ENCODE measurements at places on chromosomes 16 and 17.

DNA sequence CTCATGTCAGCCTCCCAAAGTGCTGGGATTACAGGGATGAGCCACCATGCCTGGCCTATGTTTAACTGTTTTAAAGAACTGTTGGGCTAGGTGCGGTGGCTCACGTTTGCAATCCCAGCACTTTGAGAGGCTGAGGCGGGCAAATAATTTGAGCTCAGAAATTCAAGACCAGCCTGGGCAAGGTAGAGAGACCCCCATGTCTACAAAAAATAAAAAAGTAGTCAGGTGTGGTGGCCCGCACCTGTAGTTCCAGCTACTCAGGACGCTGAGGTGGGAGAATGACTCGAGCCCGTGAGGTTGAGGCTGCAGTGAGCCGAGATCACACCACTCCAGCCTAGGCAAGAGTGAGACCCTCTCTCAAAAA lies 1.9 kb upstream of the ITGAL start:
- no peak for DNase-seq

GRCh38 chr17:44209786-44210341 lies 9.6 kb downstream of the UBTF start:
- DNase-seq = no peak

- DNase-seq = no peak
Measured at GRCh38 chr17:31512104-31512740, 120.7 kb downstream of the RAB11FIP4 start.

DNA sequence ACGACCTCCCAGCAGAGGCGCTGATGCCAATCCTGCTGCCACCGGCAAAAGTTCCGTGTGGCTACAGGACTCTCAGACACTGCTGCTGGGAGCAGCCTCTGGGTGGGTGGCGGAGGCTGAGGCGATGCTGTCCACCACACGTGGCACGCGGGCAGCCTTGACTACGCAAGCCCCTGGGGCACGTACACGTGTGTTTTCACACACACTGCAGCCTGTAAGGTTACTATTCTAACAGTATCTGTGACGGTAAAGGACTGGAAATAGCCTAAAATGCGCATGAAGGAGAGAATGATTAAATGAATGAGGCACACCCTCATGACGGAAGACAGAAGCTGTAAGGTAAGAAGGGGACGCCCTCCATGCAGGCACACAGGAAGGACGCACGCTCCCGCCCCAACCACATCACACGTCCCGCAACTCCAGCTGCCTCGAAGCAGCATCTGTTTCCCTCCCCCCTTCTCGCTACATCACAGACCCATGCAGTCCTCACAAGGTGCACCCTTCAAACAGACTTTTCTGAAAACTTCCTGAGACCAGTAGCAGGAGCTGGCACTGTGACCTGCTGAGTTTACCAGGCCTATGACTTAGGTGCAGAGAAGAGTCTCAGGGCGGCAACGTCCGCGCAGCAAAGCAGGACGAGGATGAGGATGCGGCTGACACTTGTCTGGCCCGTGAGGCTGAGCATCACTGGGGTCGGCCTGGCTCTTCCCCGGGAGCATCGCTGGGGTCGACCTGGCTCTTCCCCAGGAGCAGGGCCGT lies 28.7 kb upstream of the FASN start:
- peak; percentile 90 for DNase-seq

GRCh38 chr17:63911657-63912100 lies 621 bp upstream of the CSHL1 start:
- DNase-seq = peak; percentile 65

DNA sequence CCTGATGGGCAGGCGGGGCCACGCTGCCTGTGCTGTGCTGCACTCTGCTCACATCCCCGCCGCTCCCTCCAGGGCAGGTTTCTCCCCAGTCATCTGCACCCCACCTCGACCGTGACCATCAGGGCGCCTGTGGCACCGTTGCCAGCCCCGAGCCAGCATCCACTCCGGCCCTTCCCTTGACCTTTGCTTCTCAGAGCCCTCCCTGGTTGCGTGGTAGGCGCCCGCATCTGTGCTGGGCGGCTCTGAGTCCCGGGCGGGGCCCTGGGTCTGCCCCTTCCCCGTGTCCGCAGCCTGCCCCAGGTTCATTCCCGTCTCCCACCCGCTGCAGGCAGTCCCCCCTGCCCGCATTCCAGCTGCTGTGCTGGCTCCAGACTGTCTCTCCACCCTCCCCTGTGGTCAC lies 33.2 kb downstream of the ZNF750 start:
- DNase-seq = no peak

- no peak for DNase-seq
Measured at GRCh38 chr17:80492343-80493136, 16.1 kb upstream of the NPTX1 start.

DNA sequence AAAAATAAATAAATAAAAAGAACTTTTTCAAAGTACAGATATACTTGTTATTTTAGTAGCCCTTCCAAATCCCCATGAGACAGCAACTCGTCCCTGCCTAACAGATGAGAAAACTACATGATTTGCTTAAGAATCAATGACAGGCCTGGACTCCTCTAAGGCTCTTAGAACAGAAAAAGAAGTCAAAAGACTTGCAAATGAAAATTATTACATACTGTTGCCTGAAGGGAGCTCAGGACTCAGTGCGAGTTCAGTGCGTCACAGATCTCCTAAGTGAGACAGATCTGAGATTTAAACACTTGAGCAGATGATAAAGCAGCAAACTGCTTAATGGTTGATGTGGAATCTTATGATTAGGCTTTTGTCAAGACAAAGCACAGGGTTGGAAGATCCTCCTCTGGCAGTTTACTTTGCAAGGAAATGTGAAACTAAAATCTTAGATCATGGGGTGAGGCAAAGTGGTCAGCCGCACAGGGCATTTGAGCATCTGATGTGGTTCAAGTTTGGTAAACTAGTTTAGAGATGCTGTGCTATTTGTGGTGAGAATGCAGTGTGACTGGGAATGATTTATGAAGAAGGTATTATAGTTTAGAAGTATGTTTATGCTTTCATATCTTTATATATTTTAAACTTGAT lies 138.1 kb downstream of the TRIM37 start:
- no peak for DNase-seq

DNA sequence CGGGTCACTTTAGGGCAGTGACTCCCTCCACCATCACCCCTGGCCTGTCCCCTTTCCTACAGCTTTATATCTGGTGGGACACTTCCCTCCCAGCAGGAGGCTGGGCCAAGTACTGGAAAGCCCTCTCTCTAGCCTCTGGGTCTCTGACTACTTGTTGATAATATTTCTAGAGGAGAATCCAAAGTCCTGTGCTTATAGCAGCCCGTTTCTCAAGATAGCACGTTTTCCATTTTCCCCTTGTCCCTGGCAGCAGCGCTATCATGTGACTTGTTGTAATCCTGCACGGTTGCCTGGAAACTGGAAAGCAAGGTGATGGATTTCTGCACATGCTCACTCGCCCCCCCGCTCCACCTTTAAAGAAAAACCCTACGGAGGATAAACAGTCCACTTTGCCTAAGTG lies 3.3 kb upstream of the AXIN2 start:
- DNase-seq = no peak

GRCh38 chr16:48831076-48831722 lies 221.2 kb upstream of the N4BP1 start:
- DNase-seq = no peak

DNA sequence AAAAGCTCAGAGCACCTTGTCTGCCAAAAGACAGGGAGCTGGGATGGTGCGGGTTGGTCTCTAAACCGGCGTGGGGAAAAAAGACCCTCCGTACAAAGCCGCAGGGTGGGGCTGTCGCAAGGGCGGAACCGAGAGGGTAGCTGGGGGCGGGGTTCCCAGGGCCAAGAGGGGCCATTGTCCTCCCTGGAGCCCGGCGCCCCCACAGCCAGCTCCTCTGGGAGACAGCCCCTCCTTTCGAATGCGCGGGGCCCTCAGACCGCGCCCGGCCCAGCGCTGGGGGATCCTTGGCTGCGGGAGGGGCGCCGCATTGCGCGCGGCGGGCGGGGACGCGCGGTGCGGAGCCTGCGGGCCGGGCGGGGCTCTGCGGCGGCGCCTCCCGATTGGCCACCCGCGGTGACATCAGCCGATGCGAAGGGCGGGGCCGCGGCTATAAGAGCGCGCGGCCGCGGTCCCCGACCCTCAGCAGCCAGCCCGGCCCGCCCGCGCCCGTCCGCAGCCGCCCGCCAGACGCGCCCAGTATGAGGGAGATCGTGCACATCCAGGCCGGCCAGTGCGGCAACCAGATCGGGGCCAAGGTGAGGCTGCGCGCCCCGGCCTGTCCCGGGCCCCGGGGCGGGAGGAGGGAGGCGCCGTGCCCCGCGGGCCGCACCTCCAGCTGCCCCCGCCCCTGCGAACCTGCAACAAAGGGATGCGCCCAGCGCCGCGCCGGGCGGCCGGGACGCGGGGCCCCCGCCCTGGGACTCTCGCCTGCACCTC lies at the start of gene TUBB3:
Gene TUBB3 (plus strand): TSS at position 459 of the 756 bp plus-strand sequence. CDS start 60 bp downstream, at position 519.
- DNase-seq = peak; percentile 38

GRCh38 chr16:56842133-56842532 lies 22.9 kb upstream of the SLC12A3 start:
- no peak for DNase-seq

DNA sequence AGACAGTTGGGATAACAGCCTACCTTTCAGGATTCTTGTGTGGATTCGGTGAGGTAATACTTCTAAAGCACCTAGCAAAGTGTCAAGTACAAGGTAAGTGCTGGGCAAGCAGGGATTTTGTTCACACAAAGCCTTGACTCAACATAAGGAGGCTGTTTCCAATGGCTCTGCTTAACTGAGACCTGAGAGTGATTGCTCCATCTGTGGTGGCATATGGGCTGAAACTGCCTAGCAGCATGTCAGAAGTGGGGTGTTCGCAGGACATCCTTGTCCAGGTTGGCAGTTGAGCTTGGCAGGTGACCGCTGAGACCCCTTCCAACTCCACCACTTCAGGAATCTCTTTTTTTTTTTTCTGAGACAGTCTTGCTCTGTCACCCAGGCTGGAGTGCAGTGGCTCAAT lies 19.8 kb downstream of the IL4R start:
- DNase-seq = no peak

GRCh38 chr16:77877712-77878347 lies 89.5 kb downstream of the VAT1L start:
- no peak for DNase-seq

DNA sequence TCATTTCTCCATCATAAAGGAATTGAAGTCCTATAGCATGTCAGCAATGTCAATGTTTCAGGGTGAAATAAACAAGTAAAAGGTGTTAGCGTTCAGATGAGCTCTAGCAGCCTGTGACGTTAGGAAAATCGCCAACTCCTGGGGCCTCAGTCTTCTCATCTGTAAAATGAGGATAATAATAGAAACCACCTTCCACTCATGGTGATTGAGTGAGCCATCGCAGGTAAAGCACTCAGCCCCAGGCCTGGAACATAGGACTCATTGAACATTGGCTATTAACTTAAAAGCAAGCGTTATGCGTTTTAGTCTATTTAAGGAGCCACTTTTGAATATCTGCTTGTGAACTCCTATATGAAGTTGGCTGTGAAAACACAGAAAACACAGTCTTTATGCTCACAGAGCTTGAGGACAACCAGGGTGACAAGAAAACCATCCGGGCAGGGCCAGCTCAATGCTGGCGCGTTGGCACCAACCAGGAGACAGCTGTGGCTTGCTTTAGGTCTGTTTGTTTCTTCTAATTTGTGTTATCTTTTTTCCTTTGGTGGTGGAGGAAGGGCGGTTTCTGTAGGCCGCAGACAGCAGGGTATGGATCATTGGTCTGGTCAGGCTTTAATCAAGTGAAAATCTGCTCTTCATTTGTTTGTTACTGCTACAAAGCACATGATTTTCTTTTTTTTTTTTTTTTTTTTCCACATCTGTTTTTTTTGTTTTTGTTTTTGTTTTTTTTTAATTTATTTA lies 35.7 kb upstream of the MED9 start:
- DNase-seq = no peak

GRCh38 chr16:56931271-56931891 lies 561 bp upstream of the HERPUD1 start:
- DNase-seq = no peak

DNA sequence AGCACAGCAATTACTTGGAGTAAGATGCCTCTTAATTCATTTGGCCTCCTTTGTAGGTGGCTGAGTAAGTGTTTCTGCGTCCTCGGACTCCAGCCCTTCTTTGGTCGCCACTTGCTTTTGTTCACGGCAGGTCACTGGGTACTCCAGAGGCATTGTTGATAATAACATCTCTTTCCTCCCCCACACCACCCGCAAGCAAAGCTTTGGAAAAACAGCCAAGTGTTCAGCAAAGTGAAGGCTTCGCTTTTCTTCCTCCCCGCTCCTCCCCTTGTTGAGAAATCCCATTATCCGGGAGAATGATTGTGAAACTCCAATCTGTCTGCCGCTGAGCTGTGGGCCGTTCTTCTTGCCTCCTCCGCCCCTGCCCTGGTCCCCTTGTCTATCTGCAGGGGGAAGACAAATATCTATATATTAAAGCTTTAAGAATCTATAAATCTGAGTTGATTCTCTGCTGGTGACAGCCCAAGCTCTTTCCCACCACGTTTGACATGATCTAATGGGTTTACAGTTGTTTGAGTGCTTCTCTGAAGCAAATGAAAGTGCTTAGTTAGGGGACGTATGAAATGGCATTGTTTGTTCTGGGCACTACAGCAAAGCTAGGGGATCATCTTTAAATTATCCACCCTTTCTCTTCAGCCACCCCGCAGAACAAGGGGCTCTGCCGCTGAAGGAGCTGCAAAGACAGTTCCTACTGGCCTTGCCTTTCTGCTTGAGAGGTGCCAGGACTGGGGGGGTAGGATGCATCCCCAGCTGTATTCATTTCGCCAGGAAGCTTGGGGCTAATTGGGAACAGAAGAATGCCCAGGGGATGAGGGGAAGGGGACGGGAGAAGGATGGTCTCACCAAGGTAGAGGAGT lies 167.1 kb downstream of the CCDC182 start:
- DNase-seq = no peak

DNA sequence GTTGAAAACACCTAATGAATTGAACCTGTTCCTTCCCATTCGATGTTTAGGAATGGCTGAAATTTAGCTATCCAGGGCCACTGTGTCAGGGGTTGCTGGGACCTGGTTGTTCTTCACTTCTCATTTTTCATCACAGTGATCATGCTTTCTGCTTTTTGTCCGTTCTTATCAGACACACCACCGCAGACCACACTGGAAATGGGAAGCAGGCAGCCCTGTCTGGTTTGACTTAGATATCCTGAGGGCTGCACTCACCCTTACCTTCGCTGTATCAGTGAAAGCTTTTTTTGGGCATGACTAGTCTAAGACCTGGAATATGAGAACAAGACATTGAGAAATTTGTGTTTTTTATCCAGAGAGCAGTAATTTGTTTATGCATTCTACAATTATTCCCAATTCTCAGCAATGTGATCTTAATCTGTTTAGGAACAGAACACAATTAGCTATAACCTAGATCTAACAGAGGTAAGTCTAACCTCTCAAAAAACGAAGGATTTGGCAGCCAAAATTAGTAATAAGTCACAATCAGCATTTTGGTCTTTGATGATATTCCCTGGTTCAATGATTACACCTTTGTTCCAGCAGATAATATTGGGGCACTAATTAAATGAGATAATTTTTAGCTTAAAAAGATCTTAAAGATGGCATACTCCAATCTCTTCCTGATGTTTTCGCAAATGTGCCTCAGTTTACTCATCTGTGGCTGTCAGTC lies 126.0 kb upstream of the GOT2 start:
- DNase-seq = no peak

GRCh38 chr16:19854543-19854876 lies 30.1 kb downstream of the GPRC5B start:
- no peak for DNase-seq

Measured in CD4-positive, alpha-beta T cell treated with Interleukin-1 beta for 1 hour (primary cell).